ENCODE measurements at places on chromosomes 1 and 21.

DNA sequence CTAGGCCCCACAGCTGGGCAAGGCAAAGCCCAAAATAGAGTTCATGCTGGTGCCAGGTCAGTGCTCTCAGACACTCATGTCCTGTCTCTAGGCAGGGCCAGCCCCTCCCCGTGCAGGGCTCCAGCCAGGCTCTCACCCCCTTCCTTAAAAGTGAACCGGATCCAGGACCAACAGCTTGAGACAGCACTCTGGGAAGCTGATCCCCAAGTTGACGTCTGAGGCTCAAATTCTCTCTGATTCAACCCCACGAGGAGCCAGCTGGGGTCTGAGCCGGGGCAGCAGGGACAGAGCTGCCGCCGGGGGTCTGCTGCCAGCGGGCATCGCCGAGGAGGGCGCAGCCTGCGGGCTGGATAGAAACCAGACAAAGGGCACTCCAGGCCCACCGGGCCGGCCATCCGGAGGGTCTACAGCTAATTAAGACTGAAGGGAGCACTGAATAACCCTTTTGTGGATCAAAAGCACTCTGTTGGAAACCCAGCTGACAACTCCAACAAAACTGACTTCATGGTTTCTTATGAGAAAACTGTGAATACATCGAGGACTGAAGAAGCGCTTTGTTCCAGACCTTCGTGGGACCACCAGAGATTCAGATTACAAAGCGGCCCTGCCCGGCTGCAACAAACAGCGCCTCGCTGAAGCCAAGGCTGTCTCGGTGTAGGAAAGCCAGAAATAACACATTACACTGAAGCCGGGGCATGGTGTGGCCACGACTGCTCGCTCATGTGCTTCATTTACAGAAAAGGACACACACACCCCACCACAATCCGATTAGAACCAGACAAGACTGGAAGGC lies 95.8 kb downstream of the PSMG1 start:
- DNase-seq, result no peak

DNA sequence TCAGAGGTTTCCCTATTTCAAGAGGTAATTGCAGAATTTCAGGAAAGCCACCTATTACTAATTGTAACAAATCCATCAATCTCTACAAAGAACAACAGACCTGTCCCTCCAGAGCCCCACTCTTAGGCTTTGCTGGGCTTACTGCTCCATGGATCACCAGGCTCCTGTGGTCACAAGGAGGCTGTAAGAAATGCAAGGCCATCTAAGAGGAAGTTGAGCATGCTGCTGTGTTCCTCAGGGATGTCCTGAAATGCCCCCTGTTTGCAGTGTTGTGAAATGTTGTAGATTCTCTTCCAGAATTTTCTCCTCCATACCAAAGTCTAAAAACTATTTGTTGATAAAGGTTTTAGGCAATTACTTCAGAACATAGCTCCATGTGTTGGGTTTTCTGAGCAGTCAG lies 24.4 kb upstream of the DUSP23 start:
- DNase-seq, result no peak

GRCh38 chr1:173137107-173137706 lies 69.9 kb downstream of the TNFSF4 start:
- no peak for DNase-seq

GRCh38 chr1:11848373-11848700 lies 754 bp upstream of the NPPA start:
- no peak for DNase-seq

- no peak for DNase-seq
Measured at GRCh38 chr21:46124083-46124925, 26.4 kb downstream of the COL6A2 start.
